ENCODE measurements at places on chromosomes 6 and 20.

GRCh38 chr6:1390133-1390945, 963 bp downstream of the FOXF2 start:
- peak; percentile 12 for DNase-seq

DNA sequence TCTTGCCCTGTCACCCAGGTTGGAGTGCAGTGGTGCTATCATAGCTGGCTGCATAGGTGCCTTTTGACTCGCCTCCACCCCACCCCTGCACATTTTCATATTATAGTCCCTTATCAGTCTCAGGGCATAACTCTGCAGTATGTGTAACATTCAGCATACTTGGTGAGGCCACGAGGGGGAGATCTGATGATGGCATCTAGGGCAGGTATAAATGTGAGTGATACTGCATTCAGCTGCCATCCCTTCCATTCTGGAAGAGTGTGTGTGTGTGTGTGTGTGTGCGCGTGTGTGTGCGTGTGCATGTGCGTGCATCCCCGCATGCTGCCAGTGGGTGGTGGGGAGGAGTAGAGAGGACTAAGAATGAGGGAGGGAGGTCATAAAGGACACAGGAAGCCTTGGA, 81.4 kb downstream of the JARID2 start:
- peak; percentile 72 for DNase-seq

DNA sequence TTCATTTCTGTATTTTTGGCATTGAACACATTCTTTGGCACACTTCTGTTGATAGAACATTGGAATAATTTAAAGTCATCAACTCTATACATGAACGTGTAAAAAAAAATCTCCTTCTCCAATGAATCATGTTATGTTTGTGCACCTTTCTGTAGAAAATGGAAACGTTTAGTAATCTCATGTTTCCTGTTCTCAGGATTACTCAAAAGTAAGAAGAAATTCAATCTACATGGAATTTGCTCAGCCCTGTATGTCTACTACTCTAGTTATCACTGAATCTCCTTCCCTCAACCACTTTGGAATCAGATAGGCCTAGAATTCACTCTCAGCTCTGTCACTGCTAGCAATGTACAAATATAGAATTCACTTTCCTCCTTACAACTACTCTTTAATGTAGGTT, 103.6 kb downstream of the COL21A1 start:
- DNase-seq: no peak

DNA sequence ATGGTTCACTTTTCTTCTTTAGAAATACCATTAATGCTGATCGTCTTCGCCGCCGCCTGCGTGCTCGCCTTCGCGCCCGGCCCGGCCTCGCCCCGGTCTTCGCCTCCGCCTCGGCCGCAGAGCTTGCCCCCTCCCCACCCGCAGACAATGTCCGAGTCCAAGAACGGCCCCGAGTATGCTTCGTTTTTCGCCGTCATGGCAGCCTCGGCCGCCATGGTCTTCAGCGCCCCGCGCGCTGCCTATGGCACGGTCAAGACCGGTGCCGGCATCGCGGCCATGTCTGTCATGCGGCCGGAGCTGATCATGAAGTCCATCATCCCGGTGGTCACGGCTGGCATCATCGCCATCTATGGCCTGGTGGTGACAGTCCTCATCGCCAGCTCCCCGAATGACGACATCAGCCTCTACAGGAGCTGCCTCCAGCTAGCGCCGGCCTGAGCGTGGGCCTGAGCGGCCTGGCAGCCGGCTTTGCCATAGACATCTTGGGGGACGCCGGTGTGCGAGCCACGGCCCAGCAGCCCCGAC, 4.8 kb upstream of the PRPH2 start:
- DNase-seq: peak; percentile 26

DNA sequence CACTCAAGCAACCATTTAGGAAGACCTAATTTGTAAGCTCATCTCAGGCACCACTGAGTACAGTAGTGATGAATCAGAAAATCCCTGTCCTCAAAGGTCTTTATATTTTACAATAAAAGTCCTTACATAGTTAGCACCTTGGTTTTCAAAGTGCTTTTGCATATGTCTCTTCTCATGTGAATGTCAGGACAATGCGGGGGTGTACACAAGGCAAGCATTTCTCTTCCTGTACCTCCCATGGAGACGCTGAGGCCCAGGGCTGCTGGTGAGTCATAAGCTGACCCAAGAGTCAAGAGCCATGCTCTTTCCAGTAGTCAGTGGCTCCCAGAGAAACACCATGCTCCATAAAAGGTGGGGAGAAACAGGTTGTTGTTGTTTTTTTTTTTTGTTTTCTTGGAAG, 174.0 kb downstream of the GJA10 start:
- DNase-seq: no peak

GRCh38 chr6:48249071-48249470, 138.1 kb upstream of the PTCHD4 start:
- DNase-seq: no peak

- no peak for DNase-seq
Observed at GRCh38 chr6:3304500-3305215, 45.9 kb downstream of the PSMG4 start.

DNA sequence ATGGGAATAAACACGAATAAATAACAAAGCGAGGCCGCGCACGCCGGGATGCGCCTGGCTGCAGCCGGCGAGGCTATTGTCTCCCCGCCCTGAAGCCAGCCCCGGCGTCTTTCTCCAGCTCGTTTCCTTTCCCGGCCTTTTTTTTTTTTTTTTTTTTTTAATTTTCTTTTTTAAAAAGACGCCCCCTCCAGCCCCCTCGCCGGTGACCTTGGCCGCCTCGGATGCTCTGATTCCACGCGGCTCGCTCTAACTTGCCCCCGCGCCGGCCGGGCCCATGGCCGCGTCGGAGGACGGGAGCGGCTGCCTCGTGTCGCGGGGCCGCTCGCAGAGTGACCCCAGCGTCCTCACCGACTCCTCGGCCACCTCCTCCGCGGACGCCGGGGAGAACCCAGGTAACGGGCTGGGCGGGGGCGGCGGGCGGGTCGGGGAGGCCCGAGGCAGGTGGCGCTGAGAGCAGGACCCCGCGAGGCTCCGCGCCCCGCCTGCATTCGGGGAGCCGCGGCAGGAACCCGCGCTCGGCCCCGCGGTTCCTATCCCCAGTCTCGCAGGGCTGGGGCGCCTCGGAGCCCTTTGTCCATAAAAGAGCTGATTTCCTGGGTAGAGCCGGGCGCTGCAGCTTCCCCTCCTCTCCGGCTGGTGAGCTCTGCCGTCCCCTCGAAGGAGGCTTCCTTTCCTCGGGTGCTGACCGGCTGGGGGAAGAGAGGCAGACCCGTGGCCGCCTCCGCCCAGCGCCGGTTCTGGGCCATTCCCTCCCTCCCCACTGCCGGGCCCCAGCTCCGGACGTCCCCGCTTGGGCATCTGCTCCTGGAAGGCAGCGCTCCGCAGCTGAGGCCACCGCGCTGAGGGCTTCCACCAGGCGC, 631 bp downstream of the PHACTR3 start:
- no peak for DNase-seq

DNA sequence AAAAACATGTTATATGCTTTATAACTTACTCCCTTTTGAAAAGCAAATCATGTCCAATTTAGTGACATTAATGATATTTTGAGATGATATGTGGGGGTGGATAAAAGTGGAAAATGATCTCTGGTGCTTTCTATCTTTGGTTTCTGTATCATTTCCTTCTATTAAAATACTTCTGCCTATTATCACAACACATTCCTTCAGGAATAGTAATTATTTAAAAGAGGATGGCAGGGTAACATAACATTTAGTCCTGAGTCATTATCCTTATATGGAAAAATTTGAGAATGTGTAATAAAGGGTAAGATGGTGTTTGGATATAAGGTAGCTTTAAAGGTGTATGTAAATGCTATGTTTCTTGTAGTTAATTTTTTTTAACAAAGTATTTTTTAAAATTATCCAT, 657.7 kb downstream of the PHF3 start:
- no peak for DNase-seq

- DNase-seq: peak; percentile 43
Observed at GRCh38 chr6:127343809-127344659, 625 bp upstream of the ECHDC1 start.

GRCh38 chr6:63592886-63593285, 20.6 kb downstream of the LOC128125822 start:
- no peak for DNase-seq

DNA sequence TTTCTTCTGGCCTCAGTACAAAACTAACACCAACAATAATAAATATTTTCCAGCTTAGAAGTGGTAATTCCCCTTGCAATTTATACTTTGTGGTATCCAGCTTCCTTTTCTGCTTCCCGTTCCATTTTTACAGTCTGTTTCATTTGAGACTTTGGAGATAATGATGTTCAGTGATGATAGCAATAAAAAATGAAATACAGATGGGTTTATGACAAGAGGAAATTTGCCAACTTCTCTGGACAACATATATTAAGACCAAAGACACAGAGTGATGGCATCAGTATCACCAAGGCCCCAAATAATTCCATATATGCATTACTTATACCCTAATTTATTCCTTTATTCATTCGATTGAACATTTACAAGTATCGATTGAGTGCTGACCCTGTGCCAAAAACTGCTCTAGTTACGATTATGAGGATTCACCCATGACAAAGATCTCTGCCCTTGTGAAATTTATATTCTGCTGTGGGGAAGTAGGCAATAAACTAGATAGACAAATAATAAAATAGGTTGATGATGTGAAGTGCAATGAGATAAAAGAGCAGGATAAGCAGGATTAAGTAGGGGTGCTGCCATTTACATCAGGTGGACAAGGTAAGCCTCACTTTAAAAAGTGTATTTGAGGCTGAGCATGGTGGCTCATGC, 18.1 kb upstream of the TASP1 start:
- DNase-seq: no peak

DNA sequence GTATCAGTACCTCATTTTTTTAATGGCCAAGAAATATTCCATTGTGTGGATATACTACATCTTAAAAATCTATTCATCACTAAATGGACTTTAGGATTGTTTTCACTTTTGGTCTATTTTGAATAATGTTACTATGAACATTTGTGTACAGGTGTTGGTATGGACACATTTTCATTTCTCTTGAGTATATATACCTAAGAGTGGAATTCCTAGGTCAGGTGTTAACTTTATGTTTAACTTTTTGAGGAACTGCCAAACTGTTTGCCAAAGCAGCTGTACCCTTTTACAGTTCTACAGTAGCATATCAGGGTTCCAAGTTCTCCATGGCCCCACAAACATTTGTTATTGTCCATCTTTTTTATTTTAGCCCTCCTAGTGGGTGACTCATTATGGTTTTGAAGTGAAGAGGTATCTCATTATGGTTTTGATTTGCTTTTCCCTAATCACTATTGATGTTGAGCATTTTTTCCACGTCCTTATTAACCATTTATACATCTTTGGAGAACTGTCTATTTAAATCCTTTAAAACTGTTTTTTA, 28.2 kb downstream of the DSTN start:
- no peak for DNase-seq

GRCh38 chr20:4722571-4722970, 862 bp downstream of the PRND start:
- DNase-seq: no peak

- DNase-seq: no peak
Observed at GRCh38 chr6:162156146-162156545, 571.4 kb downstream of the PRKN start.

- DNase-seq: no peak
Observed at GRCh38 chr6:130788954-130789353, 38.3 kb upstream of the SMLR1 start.

DNA sequence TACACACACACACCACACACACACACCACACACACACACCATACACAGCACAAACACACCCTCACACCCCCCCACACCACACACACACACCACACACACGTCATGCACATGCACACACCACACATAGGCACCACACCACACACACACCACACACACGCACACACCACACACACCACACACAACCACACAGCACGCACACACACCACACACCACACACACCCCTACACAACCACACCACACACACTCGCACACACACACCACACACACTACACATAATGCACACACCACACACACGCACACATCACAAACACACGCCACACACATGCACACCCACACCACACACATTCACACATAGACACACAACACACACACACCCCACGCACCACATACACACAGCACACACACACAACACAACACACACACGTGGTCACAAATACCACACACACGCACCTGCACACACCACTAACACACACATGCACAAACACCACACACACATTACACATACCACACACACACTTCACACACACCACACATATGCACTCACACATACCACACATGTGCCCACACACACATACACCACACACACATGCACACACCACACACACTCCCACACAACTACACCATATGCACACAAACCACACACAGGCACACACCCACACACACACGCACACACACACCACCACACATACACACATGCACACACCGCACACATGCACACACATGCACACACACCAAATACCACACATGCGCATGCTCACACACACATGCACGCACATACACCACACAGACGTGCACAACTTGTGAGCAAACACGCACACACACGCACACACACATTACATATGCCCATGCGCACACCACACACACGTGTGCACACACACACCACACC, 9.4 kb upstream of the ACSS1 start:
- no peak for DNase-seq

DNA sequence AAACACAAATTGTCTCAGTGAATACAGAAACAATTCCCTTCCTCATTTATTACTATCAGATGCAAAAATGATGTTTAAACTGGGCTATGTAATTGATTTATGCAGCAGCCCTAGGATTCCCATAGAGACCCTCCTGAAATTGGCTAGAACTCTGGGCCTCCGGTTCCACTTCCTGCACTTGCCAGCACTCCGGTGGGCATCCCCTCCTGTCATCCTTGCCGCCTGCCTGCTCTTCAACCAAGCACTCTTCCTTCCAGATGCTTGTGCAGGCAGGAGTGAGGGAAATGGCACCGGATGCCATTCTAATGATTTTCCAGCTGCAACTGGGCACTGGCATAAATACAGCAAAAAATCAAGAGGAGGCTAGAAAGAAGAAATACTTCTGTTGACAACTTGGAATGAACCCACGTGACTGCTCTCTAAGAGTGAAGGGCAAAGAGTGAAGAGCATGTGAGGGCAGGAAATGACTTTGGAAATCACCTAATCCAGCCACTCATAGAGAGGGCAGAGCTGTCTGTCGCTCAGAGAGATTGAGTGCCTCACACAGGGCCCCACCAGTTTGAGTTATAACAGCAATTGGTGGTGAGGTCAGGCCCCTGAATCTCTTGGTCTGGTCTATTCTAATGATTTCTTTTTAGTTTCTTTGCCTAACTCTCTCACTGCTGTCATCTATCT, 3.7 kb upstream of the NEDD9 start:
- peak; percentile 87 for DNase-seq

Data from cerebellar cortex (tissue), 1 donor.